Astrocyte (in vitro differentiated cells and primary cell): ENCODE measurements at places on chromosomes 1 and 21. TPM values are rescaled to one million over a fixed set of nuclear protein-coding genes. Genes with fewer than 3 reads are reported as not detected.

DNA sequence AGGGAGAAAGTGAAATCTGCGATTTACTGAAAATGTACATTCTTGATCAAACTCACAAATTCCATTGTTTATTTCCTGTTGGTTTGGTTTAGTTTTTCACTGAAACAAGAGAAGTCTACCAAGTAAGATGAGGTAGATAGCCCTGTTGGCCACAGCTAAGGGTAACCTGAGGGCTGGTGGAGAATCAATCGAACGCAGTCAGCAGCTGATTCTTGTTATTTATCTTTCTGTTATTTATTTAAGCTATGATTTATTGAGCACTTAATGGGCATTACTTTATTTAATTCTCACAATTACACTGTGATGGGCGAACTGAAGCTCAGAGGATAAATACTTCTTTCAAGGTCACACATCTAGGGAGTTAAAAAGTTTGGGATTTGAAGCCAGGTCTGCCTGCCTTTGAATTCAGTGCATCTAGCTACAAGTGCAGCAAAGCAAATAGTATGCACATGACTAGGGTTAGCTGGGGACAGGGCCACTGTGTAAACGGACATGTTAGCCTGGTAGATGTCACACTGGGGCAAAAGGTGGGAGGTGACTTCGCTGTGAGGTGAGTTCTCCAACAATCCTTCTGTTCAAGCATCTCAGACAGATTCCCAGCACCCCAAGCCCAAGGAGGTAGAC, 106.5 kb upstream of the GADD45A start:
- DNase-seq, result no peak

DNA sequence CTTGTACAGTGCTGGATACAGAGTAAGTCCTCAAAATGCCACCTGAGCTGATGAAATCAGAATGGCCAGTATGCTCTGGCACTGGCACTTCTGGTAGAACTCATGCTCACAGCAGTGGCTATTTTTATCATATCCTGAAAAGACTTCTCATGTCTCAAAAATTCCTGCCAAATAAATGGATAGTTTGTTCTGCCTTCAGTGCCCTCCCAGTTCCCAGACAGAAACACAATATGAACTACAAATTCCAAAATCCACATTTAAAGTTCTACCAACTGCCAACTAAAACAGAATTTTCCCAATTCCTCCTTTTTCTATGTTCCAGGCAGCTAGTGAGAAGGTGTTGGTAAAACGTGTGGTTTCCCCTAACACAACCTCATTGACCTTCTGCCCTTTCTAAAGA, 51.4 kb upstream of the RGS1 start:
- peak; percentile 54 for DNase-seq

GRCh38 chr1:212108187-212108586, 72.6 kb downstream of the DTL start:
- DNase-seq, result no peak

GRCh38 chr21:45644041-45644906, 749 bp downstream of the PCBP3 start:
- no peak for DNase-seq

DNA sequence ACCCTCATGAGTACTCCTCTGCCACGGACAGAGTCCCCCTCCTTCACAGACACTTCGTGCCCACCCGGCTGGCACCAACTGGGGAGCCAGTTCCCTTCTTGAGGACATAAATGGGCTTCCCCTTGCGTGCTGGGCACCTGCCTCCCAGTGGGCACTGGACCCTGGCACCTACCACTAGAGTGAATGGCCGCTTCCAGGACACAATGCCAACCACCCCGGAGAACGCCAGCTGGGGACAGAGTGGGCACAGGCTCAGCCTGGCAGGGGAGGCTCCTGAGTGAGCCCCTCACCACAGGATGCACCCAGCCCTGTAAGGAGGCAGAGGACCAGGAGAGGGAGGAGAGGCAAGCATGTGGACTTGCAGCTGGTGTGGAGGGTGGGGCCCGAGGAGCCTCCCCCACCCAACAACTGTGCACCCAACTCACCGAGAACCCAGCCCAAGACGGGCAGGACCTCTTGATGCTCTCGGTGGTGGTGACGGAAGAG, 1.0 kb downstream of the ENTREP3 start:
- DNase-seq, result no peak

DNA sequence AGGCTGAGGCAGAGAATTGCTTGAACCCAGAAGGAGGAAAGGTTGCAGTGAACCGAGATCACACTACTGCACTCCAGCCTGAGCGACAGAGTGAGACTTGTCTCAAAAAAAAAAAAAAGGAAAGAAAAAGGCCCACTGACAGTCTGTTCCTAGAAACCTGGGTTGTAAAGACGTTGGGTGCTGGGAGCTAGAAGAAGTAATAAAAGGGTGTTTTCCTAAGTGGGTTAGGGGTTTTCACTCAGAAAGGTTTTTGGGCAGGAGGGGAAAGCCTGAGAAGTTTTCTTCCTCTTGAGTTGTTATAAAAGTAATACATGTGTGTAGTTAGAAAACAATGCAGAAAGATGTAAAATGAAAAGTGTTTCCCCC, 25.4 kb downstream of the CELA3A start:
- DNase-seq, result no peak

GPA33 gene
- 0.99 and 1.2 TPM in 2 replicates for total RNA-seq

SERINC2 gene
- 29.4 and 30.4 TPM in 2 replicates for total RNA-seq
